ENCODE measurements at places on chromosomes 16 and 17. TPM values are rescaled to one million over a fixed set of nuclear protein-coding genes. Genes with fewer than 3 reads are reported as not detected.

- H3K4me3 ChIP-seq = peak overlapping the region; percentile 65
- peak overlapping the region; percentile 98 for H3K27ac ChIP-seq
- H3K27me3 ChIP-seq = no peaks in the 10 kb centered on the region
Observed at GRCh38 chr17:66399441-66399840, 97.0 kb downstream of the PRKCA start.

The OTOP3 gene
- not detected for total RNA-seq

The CNGB1 gene
- not detected for total RNA-seq

The SUPT6H gene
- 78.4 TPM for total RNA-seq

DNA sequence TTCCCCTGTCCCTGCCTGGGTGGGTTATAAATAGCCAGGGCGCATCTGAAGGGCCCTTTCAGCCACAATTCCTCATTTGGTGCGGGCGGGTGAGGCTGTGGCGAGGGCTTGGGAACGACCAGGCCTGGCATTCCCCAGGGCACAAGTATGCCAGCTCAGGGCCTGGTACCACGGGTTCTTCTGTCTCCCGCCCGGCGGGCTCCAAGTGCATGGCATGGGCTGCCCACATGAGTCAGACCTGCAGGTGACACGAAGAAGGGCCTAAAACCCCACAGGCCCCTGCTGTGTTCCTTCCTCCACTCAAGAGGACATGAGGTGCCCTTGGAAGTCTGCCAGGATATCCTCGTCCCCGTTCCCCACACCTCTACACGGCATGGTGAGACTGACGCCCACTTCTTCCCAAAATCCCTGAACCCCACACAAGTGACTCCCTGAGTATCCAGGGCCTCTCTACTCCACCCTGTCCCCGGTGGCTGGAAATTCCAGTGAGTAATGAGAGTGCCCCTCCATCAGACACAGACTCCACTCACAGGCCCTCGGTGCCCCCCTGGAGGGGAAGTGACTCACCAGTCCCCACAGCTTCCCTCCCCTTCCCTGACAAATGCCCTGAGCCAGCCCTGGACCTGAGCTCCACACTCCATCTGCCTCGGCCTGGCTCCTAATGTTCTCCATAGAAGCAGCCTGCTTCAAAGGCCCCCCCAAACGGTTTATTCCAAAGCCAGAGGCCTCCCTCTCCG lies 68.8 kb downstream of the ABR start:
- H3K27ac ChIP-seq = peak overlapping the region; percentile 66
- H3K36me3 ChIP-seq = peaks cover 12% of the 10 kb centered on the region
- H3K4me1 ChIP-seq = peaks cover 63% of the 10 kb centered on the region
- no peak for DNase-seq
- H3K27me3 ChIP-seq = no peaks in the 10 kb centered on the region
- peak overlapping the region; percentile 31 for H3K4me3 ChIP-seq

GRCh38 chr17:12386225-12386624 lies 279.5 kb upstream of the MYOCD start:
- H3K27ac ChIP-seq = no peak overlapping the region
- no peak for DNase-seq
- H3K4me3 ChIP-seq = no peak overlapping the region
- H3K27me3 ChIP-seq = no peaks in the 10 kb centered on the region
- H3K4me1 ChIP-seq = no peaks in the 10 kb centered on the region

DNA sequence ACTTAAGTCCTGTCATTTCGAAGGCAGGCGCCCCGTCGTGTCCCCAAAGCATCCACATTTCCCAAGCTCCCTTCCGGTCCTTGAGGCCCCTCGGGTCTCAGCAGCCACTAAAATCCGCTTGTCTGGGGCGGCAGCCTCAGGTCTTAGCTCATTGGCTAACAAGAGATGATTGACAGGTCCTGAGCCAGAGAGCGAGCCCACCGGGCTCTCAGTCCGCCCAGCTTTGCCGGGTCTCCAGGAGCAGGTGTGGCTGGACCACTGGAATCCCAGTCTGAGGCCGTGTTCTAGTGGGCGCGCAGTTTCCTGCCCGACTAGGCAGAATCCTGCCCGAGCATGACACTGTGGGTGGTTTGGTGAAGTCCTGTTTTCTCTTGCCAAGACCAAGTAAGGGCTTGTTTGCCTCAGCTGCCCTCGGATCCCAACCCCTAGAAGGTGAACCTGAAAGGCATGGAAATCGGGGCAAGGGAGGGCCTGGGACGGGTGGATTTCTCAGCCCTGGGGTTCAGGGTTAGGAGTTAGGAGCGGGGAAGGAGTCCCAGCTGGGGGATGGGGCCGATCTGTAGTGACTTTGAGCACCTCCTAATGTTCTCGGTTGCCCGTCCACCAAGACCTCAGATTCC lies 42.8 kb downstream of the MRC2 start:
- peaks cover 5% of the 10 kb centered on the region for H3K4me1 ChIP-seq
- H3K27me3 ChIP-seq = no peaks in the 10 kb centered on the region
- no peaks in the 10 kb centered on the region for H3K36me3 ChIP-seq

The HASPIN gene
- 31.2 TPM for total RNA-seq

The MT4 gene
- total RNA-seq = not detected

GRCh38 chr16:55443434-55444346 lies 35.3 kb upstream of the MMP2 start:
- H3K36me3 ChIP-seq = no peaks in the 10 kb centered on the region
- H3K4me3 ChIP-seq = no peak overlapping the region
- no peak overlapping the region for H3K27ac ChIP-seq
- H3K27me3 ChIP-seq = peaks cover 11% of the 10 kb centered on the region
- DNase-seq = no peak

The ABAT gene
- total RNA-seq = 5.4 TPM

GRCh38 chr16:87198328-87198832 lies 118.8 kb downstream of the C16orf95 start:
- peaks cover 2% of the 10 kb centered on the region for H3K27me3 ChIP-seq
- H3K36me3 ChIP-seq = no peaks in the 10 kb centered on the region
- no peak overlapping the region for H3K4me3 ChIP-seq
- H3K4me1 ChIP-seq = no peaks in the 10 kb centered on the region
- H3K27ac ChIP-seq = no peak overlapping the region
- no peak for DNase-seq

DNA sequence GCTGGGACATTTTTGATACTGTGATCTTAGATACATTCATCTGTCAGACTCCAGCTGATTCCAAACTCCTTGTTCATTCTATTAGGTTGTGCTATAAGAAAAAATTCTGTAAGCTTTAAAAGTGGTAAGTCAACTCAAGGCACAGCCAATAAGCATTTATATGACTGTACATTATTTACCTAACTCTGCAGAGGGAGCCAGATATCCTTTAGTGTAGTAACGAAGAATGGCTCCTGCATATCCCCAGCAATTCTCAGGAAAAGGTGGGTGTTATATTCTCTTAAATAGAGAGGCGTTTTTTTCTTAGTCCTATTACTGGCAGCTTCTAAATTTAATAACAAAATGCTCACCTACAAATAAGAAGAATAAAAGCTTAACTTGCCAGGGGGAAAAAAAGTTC lies 374.3 kb upstream of the GOT2 start:
- no peaks in the 10 kb centered on the region for H3K36me3 ChIP-seq
- H3K4me1 ChIP-seq = no peaks in the 10 kb centered on the region
- H3K4me3 ChIP-seq = no peak overlapping the region

- no peak for DNase-seq
- H3K27ac ChIP-seq = no peak overlapping the region
- no peak overlapping the region for H3K4me3 ChIP-seq
- H3K4me1 ChIP-seq = peaks cover 13% of the 10 kb centered on the region
- no peaks in the 10 kb centered on the region for H3K36me3 ChIP-seq
Observed at GRCh38 chr16:84537491-84538151, 33.2 kb upstream of the MEAK7 start.

The DEXI gene
- 29.2 TPM for total RNA-seq

DNA sequence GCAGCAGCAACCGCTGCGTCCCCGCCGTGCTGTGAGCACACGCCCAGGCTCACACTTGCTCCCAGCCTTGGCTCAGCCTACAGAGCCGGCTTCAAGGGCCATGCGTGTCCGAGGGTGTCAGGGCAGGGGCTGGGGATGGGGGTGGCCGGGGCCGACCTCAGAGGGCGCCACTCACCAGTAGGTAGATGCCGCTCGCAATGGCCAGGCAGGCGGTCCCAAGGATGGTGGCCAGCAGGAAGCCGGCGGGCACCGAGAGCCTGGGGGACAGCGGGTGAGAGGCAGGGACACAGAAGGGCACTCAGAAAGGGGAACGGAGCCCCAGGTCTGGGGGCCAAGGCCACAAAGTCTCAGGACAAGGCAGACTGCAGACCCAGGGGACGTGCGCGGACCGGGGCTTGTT lies 4.9 kb downstream of the CYBA start:
- H3K36me3 ChIP-seq = peaks cover 29% of the 10 kb centered on the region
- H3K4me1 ChIP-seq = peaks cover 19% of the 10 kb centered on the region
- peaks cover 5% of the 10 kb centered on the region for H3K27me3 ChIP-seq
- H3K4me3 ChIP-seq = no peak overlapping the region
- H3K27ac ChIP-seq = no peak overlapping the region
- DNase-seq = no peak

GRCh38 chr16:81748476-81749198 lies 30.5 kb upstream of the PLCG2 start:
- peaks cover 7% of the 10 kb centered on the region for H3K27me3 ChIP-seq
- no peak overlapping the region for H3K27ac ChIP-seq
- H3K4me3 ChIP-seq = no peak overlapping the region
- no peak for DNase-seq
- H3K4me1 ChIP-seq = peaks cover 32% of the 10 kb centered on the region

DNA sequence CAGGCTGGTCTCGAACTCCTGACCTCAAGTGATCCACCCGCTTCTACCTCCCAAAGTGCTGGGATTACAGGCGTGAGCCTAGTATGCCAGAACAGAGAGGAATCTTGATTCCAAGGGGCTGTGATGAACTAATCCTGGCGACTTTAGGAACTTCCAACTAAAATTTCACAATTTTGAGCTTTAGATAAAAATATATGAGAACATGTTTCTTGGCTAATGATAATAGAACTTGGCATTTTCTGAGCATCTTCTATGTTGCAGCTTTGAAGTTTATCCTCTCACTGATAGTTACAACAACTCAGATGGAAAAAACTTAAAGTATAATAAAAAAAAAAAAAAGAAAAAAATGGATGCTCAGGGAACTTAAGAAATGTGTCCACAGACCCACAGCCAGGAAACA lies 69.8 kb upstream of the WSCD1 start:
- H3K4me1 ChIP-seq = no peaks in the 10 kb centered on the region
- H3K27ac ChIP-seq = no peak overlapping the region
- no peak overlapping the region for H3K4me3 ChIP-seq
